ENCODE measurements at places on chromosomes 2 and 18.

DNA sequence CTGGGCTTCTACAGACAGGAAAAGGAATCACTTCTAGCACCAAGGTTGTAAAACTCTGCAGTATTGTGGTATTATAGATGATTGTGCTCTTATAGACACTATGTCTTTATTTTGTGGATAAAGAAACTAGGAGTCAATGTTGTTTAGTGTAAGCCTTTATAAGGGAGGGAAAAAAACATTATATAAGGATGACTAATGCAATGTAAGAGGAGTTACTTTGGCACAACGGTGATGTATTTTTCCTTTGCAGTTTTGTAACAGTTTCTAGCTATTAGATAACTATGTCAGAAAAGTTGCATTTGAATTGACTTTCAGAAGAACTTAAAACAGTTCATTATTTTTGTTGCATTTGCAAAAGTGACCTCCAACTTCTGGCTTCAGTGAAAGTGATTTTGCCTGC, 545.4 kb downstream of the CCDC85A start:
- DNase-seq = no peak

DNA sequence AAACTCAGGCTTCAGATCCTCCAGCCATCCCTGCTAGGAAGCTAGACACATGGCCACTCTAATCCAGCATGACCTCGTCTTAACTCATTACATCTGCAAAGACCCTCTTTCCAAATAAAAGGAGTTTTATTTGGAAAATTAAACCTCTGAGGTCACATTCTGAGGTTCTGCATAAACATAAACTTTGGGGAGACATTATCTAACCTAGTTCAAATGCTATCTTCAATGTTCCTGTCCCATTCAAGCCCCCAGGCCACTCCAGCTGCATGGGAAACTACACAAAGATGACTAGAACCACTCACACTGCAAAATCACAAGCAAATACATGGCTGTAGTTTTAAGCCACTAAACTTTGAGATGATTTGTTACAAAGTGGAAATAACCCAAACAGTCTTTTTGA, 99.0 kb upstream of the RNF152 start:
- DNase-seq = no peak

- no peak for DNase-seq
Measured at GRCh38 chr2:65922794-65923193, 490.4 kb upstream of the SPRED2 start.

DNA sequence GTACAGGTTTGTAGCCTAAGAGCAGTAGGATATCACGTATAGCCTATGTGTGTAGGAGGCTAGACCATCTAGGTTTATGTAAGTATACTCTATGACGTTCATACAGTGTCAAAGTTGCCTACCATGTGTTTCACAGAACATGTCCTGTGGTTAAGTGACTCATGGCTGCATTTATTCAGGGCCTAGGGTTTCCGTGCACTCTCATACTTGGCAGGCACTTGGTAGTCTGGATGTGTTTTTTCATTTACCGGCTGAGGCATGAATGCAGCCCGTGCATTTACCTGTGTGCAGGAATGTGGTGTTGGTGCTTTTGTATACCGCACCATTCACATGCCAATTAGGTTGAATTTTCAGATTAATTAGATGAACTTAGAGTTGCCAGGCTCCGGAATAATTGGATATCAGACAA, 43.4 kb downstream of the MYL12B start:
- peak; percentile 91 for DNase-seq

DNA sequence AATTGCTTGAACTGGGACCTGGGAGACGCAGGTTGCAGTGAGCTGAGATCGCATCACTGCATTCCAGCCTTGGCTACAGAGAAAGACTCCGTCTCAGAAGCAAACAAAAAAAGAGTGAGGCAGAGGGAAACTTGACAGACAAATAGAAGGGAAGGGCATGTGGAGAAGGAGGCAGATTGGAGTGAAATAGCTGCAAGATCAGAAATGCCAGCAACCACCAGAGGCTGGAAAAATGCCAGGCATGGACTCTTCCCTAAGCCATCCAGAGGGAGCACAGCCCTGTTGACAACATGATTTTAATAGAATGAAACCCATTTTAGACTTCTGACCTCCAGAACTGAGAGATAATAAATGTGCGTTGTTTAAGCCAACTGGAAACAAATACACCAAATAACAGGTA, 447.2 kb upstream of the SPHKAP start:
- no peak for DNase-seq

GRCh38 chr2:226797289-226797988, 2.2 kb downstream of the IRS1 start:
- DNase-seq = no peak
